Stimulated activated naive CD4-positive, alpha-beta T cell (primary cell): ENCODE measurements at places on chromosomes 1 and 21.
A peak's percentile ranks its signal among the peaks of the same experiment; 100 is the strongest.

GRCh38 chr1:24452922-24453485 is 37.4 kb downstream of the NIPAL3 start:
- DNase-seq: no peak

DNA sequence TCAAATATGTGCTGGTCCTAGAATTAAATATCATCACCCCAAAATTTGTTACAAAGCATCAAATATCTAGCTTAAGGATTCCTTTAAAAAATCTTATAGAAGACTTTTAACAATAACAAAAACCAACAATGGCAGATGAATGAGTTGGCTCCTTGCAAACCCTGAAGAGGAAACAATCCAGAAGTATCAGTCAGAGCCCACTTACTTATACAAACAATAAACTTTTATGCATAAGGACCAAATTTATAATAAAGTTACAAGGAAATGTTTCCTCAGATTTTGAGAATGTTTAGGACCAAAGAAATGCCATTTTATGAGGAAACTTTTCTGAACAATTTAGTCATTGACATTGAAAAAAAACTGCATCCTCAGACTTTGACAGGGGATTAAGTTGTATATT is 52.7 kb downstream of the LPAR3 start:
- no peak for DNase-seq

DNA sequence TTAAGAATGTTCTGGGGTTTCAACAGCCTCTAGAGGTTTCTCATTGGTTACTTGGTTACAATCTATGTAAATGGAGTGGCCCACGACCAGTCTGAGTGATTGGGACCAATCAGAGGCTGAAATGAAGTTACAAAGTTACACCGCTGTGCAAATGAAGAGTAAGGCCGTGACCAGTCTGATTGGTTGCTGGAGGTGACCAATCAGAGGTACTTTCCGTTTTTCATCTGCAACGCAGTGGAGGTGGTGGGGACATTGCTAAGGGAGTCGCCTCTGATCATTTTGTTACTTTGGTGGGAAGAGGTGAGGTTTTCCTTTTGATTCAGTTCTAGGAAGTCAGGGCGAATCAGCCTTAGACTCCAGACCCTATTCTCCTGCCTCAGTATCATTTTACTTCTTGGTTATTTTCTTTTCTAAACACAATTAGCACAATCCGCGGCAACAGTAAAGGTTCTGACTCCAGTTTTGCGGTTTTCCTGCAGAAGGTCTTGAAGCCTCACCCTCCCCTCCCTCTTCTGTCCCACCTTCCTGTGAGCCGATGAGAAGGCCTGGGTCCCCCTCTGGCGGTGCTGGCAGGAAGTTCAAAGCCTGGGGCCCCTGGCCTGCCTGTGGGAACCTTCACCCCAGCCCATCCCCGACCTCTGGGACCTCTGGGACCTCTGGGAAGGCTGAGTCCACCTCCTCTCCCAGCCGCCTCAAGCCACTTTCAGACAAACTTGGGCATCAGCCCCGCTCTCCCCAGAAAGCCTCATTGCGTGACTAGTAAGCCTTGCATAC is 38.7 kb upstream of the TTC34 start:
- peak; percentile 74 for DNase-seq

GRCh38 chr21:45330075-45330781 is 42.5 kb upstream of the POFUT2 start:
- DNase-seq: no peak

GRCh38 chr1:5661196-5662085 is 330.8 kb downstream of the NPHP4 start:
- no peak for DNase-seq

GRCh38 chr1:89041721-89042120 is 19.1 kb upstream of the GBP3 start:
- DNase-seq: no peak

DNA sequence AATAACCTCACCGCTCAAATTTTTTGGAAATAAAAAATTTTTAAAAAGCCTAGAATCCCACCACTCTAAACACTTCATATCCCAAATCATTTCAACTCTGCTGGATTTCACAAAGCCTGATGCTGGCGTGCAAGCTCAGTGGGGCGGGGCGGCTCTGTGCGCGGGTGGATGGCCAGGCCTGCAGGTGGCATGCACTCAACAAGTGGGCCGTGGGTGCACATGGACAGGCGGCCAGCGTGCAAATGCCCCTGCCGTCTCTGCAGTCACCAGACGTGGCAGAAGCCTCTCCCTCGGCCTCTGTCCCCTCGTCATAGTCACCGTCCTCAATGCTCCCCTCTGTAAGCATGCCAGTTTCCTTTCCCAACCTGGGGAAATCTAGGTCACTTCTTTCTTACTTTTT is 6.6 kb upstream of the PDE9A start:
- DNase-seq: no peak

DNA sequence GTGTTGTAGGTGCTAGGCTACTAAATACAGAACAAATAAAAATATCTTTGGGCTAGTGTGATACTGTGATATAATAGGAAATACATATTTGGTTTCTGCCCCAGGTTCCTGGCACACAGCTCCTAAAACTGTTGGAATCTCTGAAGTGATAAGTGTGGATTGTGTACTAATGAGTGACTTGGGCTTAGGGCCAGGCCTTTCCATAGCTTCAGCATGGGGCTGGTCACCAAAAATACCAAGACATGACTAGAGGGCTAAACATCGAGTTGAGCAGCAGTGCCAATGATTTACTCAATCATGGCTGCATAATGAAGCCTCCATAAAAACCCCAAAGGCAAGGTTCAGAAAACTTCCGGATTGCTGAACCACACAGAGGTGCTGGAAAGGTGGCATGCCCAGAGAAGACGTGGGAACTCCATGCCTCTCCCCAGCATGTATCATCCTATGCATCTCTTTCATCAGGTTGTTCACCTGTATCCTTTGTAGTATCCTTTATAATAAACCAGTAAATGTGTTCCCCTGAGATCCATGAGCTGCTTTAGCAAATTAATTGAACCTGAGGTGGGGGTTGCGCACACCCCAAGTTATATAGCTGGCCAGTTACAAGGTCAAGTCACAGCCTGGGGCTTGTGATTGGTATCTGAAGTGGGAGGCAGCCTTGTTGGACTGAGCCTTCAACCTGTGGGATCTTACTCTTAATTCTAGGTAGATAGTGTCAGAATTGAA is 51.6 kb downstream of the ZMYM4 start:
- DNase-seq: no peak

DNA sequence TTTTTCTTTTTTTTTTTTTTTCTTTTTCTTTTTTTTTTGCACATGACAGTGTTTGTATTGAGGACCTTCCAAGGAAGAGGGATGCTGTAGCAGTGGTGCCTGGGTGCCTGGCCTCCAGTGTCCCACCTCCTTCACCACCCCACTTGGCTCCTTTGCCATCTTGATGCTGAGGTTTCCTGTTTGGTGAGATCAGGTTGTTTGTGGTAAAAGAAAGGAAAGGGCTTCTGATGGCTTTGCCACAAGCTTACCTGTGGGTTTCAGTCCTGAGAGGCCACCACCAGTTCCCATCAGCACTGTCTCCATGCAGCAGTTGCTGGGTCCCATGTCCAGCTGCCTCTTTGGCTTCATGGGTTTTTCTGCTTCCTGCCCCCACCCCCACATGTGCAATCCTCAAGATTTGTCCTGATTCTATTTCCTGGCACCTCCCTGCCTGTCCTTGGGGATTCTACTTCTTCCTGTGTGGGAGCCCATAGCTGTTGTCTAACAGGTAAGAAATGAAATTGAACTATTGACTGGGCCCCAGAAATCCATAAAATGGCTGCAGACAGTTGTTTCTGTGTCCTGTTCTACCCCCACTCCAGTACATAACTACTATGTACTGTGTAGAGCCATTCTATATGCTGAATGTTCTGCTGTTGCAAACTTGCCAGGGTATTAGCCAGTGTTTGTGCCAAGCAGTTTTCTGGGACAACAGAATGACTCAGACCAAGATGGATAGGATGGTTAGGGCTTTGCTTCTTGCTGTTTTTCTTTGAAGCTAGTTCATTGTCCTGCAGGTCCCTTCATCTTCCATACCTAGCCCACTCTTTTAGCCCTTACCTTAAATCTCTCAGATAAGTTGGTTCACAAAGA is 4.2 kb upstream of the CCDC28B start:
- DNase-seq: no peak

DNA sequence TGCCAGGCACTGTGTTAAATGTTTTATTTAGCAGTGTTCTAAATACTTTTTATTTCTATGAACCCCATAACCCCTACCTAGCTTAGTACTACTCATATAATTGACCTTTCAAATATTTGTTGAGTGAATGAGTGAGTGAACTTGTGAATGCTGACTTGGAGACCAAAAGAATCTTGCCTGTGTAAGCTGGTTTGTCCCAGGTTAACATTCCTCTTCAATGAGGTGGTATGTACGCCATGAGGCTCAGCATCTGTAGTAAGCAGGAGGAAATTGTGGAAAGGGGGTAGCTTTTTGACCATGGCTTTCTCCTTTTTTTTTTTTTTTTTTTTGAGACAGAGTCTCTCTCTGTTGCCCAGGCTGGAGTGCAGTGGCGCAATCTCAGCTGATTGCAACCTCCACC is 14.6 kb downstream of the MED18 start:
- no peak for DNase-seq

DNA sequence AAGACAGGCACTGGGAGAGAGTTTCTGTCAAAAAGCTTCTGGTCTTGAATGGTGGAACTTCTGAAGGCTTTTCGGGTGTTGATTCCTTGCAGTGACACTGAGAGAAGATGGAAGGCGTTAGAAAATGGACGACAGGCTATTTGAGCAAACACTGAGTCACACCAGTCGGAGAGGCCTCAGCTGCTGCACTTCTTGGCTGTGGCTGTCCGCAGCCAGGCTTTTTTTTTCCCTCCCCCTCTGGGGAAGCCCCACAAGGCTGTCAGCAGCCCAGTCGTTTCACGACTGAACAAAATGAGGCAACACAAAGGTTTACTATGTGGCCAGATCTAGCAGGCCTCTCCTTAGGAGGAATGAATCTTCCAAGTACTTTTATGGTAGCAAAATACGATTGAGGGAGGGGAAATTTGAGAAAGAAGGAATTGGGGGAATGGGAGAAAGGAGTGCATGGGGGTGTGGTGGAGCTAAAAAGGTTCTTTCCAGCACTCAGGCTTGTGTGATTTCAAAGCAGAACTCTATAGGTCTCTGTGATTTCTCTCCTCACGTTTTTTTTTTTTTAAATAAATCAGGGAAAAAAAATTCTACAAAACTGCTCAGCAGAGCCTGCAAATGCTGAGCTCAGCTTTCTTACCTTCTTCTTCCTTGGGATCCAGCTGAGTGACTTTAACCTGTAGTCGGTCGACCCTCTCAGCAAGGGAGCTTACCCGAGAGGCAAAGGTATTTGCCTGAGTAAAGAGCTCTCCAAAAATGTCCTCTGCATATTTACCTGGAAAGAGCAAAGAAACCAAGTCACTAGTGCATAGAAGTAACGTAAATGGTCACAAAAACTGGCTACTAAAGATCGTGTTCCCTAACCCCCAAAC is 26.1 kb downstream of the GPR3 start:
- no peak for DNase-seq

- DNase-seq: no peak
Observed at GRCh38 chr1:202127836-202128622, 5.3 kb downstream of the GPR37L1 start.

DNA sequence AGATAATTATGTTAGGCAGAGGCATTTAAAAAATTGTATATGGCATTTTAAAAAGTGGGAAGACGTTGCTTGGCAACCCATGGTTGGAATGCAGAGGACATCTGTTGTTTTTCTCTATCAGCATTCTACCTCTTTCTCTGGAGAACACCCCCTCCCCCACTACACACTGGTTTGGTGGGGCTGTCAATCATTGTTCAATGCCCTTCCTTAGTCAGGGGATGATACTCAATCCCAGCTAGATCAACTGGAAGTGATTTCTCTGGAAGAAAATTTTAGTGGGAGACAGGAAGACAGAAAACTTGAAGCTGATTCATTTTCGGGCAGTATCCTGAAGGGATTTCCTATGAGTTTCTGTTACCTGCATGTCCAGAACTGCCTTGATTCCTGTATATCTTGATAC is 35.7 kb upstream of the CAP1 start:
- DNase-seq: no peak

- no peak for DNase-seq
Observed at GRCh38 chr1:108570128-108570527, 10.2 kb downstream of the EEIG2 start.

DNA sequence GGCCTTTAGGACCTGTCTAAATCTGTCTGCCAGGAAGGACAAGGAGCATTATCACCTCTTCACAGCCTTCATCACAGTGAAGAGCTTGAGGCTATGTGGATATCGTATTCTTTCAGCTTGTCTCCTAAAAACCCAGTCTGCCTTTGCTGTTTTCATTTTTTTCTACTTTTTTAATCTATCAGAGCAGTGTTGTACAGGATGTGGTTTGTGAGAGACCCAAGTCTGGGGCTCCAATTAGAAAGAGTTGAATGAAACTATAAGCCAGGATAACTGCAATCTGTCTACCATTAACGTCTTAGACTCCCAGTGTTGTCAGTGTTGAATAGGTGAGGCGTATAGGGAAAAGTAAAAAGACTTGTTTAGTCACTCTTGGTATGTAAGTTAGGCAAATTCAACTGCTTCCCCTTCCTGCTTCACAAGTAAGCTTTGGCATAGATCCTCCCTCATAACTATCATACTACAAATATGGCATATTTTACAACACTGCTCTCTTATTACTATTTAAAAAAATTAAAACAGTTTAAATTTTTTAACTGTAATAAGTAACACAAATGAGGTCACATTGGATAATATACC is 1225.8 kb upstream of the PRMT6 start:
- DNase-seq: no peak

GRCh38 chr1:204084247-204084772 is 11.4 kb downstream of the SOX13 start:
- no peak for DNase-seq

DNA sequence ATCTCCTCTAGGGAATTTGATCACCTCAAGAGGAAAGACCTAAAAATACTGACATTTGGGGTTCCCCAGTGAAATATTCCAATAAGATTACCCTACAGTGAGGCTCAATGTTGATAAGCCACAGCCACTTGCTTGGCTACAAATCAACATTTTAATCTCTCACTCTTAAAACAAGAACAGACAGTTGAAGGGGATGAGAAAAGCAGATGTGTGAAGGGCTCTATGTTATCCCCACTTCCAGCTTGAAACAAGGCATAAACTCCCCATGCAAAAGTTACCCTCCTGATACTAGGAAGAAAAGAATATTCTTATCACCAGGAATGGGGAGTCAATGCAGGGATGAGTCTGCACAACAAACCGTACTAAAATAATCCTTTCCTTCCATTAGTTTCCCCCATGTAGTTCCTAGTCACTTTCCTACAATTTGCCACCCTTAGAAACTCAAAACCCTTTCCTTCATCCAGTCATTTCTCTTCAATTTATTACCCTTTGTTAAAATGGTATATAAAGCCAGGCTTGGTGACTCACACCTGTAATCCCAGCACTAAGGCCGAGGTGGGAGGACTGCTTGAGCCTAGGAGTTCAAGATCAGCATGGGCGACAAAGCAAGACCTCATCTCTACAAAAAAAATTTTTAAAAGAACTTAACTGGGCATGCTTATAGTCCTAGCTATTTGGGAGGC is 29.5 kb downstream of the LPGAT1 start:
- DNase-seq: no peak

- DNase-seq: no peak
Observed at GRCh38 chr1:234571702-234572101, 38.3 kb downstream of the IRF2BP2 start.

GRCh38 chr1:164733070-164733469 is 174.1 kb downstream of the PBX1 start:
- no peak for DNase-seq
